ENCODE measurements at places on chromosomes 2 and 18. TPM values are rescaled to one million over a fixed set of nuclear protein-coding genes. Genes with fewer than 3 reads are reported as not detected.

The KRTCAP3 gene
- not detected for total RNA-seq

The MAP3K19 gene
- not detected for total RNA-seq

The GRP gene
- not detected for total RNA-seq

The GULP1 gene
- 80.1 TPM for total RNA-seq

The CYTIP gene
- total RNA-seq: not detected

The SULT1C2 gene
- 0.33 TPM for total RNA-seq

The CD8B2 gene
- total RNA-seq: not detected

The REG1B gene
- not detected for total RNA-seq

The NOL4 gene
- total RNA-seq: not detected

The GPR35 gene
- 0.55 TPM for total RNA-seq

The TUBA4B gene
- 0.11 TPM for total RNA-seq

The GALNT5 gene
- 7.2 TPM for total RNA-seq

The ALPI gene
- not detected for total RNA-seq

The OTX1 gene
- not detected for total RNA-seq

The CCDC68 gene
- total RNA-seq: 1.8 TPM

The ASB1 gene
- total RNA-seq: 47.7 TPM

The AGXT gene
- under 0.01 TPM for total RNA-seq

The NAT8 gene
- not detected for total RNA-seq

The ALLC gene
- total RNA-seq: not detected

Measured in uterine smooth muscle cell (primary cell).